ENCODE measurements at places on chromosomes 6 and 20.
A peak's percentile ranks its signal among the peaks of the same experiment; 100 is the strongest.

DNA sequence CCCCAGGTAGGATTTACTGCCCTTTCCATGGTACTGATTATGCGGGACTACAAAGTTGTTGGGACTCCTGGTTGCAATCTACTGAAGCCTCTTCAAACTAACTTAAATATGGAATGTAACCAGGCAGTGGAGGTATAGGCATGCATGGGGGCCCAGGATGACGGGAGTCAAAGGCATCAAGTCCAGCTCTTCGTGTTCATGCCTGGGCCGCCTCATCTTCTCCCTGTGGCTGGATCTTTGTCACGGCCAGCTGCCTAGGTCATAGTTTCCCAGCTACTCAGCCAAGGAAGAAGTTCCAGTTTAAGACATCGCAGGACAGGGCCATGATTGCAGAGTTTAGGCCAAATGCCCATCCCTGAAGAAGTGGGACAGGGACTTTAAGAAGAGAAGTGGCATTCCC is 20.5 kb downstream of the LYRM2 start:
- DNase-seq: no peak

DNA sequence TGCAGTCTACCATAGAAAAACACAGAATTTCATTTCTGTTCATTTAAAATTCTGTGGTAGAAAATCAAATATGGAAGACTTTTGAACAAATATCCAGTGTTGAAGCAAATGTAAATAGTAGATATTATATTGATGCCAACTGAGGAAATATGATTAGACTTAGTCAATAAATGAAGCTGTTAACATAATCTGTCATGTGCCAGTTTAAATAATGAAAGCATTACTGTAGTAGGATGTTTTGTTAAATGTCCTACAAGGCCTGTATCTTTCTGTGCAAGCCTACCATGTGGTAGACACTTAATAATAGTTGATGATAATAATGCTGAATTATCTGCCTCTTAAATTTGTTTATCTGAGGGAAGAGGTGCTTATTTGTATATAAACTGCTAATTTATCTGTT is 55.9 kb downstream of the CBFA2T2 start:
- no peak for DNase-seq

DNA sequence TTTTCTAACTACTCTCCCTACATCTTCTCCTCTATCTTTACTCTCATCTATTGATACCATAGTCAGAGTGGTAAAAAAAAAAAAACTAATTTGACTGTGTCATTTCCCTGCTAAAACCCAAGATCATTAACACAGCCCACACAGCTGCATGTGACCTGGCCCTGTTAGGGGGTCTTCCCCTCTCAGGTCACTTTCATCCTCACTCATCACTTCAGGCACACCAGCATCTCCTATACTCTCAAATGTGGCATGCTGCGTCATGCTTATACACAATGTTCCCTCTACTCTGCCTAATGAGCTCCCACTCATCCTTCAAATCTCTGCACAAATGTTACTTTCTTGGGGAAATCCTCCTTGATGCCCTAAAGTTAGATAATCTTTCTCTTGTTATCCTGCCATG is 86.8 kb downstream of the CDK19 start:
- no peak for DNase-seq

DNA sequence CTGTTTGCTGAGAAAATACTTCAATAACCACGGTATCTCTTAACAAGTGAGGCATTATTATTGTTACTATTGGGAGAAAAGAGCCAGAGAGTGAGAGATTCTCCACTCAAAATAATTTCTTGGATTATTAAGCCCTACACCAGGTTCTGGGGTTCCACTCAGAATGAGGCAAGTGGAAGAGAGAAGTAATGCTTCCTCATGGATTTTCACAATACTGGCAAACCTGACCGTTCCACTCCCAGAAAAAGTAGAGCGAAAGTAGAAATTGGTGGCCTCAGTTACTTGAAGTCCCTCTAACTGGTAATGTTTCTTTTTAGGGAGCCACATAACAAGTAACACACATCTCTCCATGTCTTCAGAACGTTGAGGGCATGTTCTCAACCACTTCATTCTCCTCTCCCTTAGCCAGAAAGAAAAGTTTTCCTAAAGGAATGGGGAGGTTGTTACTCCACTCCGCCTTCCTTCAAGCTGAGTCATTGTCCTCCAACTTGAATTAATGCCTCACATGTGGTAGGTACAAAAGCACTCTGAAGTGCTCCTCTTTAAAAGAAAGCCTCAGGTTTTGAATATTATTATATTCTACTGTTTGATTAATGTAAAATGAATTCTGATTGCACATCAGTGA is 1.9 kb downstream of the BAG2 start:
- DNase-seq: peak; percentile 49

GRCh38 chr20:36547186-36548005 is 6.1 kb downstream of the MYL9 start:
- DNase-seq: no peak

DNA sequence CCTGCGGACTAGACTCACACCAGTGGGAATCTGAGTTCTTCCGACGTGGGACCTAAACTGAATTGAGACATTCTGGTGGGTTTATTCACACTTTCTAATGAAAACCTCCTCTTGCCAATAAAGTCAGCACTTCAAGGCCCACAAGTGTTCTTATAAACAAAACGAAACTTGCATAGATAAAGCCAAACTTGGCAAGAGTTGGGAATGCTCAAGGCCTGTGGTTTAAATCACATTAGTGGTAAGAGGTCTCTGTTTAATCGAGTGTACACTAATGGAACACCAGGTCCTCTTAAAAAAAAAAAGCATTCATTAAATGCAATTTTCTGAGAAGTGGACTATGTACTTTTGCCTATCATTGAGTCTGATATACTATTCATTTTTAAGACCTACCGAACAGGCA is 143.3 kb downstream of the SMOC2 start:
- no peak for DNase-seq

GRCh38 chr6:157314705-157315321 is 8.5 kb downstream of the TMEM242 start:
- peak; percentile 59 for DNase-seq

GRCh38 chr6:148703900-148704299 is 42.9 kb upstream of the UST start:
- no peak for DNase-seq

DNA sequence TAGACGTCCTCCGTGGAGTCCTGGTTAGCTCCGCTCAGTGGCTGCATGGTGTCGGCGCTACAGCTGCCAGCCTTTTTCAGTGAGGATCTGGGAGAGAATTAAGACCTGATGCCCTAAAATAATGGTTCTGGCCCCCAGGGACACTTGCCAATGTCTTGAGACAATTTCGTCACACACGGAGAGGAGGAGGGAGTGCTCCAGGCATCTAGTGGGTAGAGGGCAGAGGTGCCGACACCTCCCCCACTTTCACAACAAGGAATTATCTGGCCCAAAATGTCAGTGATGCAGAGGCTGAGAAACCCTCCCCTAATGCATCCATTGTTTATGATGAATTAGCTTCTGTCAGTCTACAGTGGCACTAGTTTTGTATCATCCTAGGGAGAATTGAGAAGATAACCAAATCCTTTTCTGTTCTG is 24.4 kb downstream of the TMEM181 start:
- DNase-seq: no peak

- no peak for DNase-seq
These were observed 4.2 kb downstream of the DUSP22 start for GRCh38 chr6:296151-297122.

Measured in mammary epithelial cell (primary cell).